ENCODE measurements at places on chromosomes 3 and 15. TPM values are rescaled to one million over a fixed set of nuclear protein-coding genes. Genes with fewer than 3 reads are reported as not detected.

The IGSF10 gene
- not detected for total RNA-seq

The PYGO1 gene
- total RNA-seq = 32.2 TPM

The C3orf62 gene
- 9.2 TPM for total RNA-seq

The CLDN16 gene
- not detected for total RNA-seq

The HGD gene
- 1.2 TPM for total RNA-seq

The SNX22 gene
- 12.9 TPM for total RNA-seq

The MESP1 gene
- 1.2 TPM for total RNA-seq

The MRPL46 gene
- 25.9 TPM for total RNA-seq

The SLC28A2 gene
- not detected for total RNA-seq

The CASR gene
- total RNA-seq = not detected

GRCh38 chr3:146542179-146542578 lies 2.2 kb downstream of the PLSCR1 start:
- H3K27me3 ChIP-seq = no peaks in the 10 kb centered on the region
- no peak for DNase-seq
- H3K4me1 ChIP-seq = peaks cover 25% of the 10 kb centered on the region
- peaks cover 10% of the 10 kb centered on the region for H3K36me3 ChIP-seq

- peaks cover 5% of the 10 kb centered on the region for H3K4me1 ChIP-seq
- no peak overlapping the region for H3K4me3 ChIP-seq
- no peaks in the 10 kb centered on the region for H3K36me3 ChIP-seq
Observed at GRCh38 chr3:154095832-154096421, 25.3 kb upstream of the ARHGEF26 start.

- H3K27ac ChIP-seq = no peak overlapping the region
- no peaks in the 10 kb centered on the region for H3K27me3 ChIP-seq
- H3K36me3 ChIP-seq = no peaks in the 10 kb centered on the region
- H3K4me1 ChIP-seq = no peaks in the 10 kb centered on the region
- DNase-seq = no peak
- no peak overlapping the region for H3K4me3 ChIP-seq
Observed at GRCh38 chr3:72317491-72317890, 530.8 kb downstream of the SHQ1 start.

- no peaks in the 10 kb centered on the region for H3K27me3 ChIP-seq
- DNase-seq = no peak
- peaks cover 4% of the 10 kb centered on the region for H3K36me3 ChIP-seq
- H3K4me1 ChIP-seq = no peaks in the 10 kb centered on the region
Observed at GRCh38 chr3:173501931-173502489, 104.5 kb downstream of the NLGN1 start.

GRCh38 chr3:167318306-167318705 lies 61.8 kb downstream of the ZBBX start:
- no peak for DNase-seq
- H3K36me3 ChIP-seq = no peaks in the 10 kb centered on the region
- H3K27me3 ChIP-seq = no peaks in the 10 kb centered on the region
- H3K4me1 ChIP-seq = no peaks in the 10 kb centered on the region
- H3K4me3 ChIP-seq = no peak overlapping the region

DNA sequence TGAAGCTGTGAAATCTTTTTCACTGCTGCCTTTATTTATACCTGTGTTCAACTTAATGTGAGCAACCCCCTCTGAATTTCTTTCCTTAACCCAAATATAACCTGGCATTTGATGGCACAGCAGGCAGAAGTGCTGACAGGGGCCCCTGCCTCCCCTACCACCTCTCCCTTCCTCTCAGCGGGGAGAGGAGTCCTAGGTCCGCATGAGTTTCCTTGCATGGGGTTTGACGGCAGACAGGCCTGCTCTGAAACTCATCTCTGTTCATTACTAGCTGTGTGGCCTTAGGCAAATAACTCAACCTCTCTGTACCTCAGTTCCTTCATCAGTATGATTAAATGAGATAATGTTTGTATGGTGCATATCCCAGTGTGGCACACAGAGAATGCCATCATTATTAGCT lies 79.7 kb downstream of the SEC22A start:
- no peak for DNase-seq
- H3K36me3 ChIP-seq = no peaks in the 10 kb centered on the region
- no peak overlapping the region for H3K4me3 ChIP-seq

DNA sequence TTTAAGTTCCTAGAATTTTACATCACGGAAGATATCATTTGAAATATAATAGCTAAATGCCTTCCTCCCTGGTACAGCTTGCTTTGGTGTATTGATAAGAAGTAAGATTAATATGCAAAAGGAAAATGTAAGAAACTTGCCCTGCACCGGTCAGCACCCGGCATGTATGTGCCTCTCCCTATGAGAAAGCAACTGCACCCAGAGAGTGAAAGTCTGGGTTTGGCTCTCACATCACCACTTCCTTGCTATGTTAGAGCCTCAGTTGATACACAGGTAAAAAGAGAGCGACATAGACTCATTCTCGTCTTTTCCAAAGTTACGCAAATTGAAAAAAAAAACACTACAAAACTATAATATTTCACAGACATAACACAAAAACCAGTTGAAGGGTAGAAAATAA lies 96.7 kb downstream of the FOXP1 start:
- H3K27me3 ChIP-seq = no peaks in the 10 kb centered on the region
- H3K27ac ChIP-seq = no peak overlapping the region
- peaks cover 11% of the 10 kb centered on the region for H3K36me3 ChIP-seq
- H3K4me3 ChIP-seq = no peak overlapping the region
- DNase-seq = no peak

- no peaks in the 10 kb centered on the region for H3K4me1 ChIP-seq
- H3K36me3 ChIP-seq = no peaks in the 10 kb centered on the region
- no peak for DNase-seq
Observed at GRCh38 chr15:92277776-92278175, 115.9 kb upstream of the ST8SIA2 start.

DNA sequence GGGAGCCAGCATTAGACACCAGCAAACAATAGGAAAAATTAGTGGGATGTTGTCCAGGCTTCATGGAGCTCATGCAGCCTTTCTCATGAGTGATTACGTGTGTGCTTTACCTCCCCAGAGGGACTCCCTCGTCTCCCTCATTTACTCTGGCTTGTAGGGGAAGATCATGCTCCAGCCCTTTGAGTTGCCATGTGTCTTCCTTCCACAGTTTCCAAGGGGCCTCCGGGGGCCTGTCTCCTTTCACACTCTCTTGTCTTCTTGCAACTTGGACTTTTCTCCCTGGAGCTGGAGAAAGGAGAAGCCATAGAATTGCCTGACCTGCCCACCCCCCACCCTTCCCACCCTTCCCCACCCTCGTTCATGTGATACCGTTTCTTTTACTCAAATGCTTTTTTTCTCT lies 98.7 kb downstream of the FAM43A start:
- H3K36me3 ChIP-seq = no peaks in the 10 kb centered on the region
- H3K27me3 ChIP-seq = no peaks in the 10 kb centered on the region
- no peak overlapping the region for H3K27ac ChIP-seq
- no peaks in the 10 kb centered on the region for H3K4me1 ChIP-seq
- no peak for DNase-seq
- no peak overlapping the region for H3K4me3 ChIP-seq

DNA sequence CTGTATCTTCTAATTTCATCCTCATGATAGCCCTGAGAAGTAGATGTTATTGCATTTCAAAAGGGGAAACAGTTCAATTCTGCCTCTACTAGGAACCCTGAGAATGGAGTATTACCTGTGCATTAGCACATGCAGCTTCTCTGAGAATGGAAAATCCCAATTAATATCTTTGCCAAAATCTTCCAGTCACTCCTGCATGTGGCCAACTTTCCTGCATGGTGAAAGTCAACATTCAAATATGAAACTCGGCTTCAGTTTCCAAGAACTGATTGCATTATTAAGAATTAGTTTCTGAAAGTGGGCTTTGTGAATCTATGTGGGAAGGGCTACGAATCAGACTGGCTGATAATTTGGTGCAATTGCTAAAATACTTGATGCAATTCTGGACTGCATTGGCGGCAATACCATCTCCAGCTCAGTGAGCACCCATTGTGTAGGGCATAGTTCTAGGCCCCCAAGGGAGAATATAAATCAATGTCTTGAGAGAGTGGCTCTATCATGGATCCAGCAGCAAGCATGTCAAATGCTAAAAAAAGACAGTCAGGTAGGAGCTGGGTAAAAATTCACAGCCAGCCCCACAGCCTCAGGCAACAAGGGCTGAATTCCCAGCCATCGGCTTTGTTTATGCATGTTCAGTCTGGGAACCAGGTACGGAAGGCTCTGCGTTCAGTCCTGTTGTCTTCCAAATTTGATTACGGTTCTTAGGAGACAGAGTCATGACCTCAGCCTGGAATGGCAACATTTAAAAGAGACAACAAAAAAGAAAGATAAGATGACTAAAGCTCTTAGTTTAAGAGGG lies 18.8 kb upstream of the BCL6 start:
- H3K4me3 ChIP-seq = no peak overlapping the region
- no peaks in the 10 kb centered on the region for H3K36me3 ChIP-seq
- peaks cover 8% of the 10 kb centered on the region for H3K27me3 ChIP-seq

- no peaks in the 10 kb centered on the region for H3K27me3 ChIP-seq
- peak overlapping the region; percentile 97 for H3K4me3 ChIP-seq
- peaks cover 3% of the 10 kb centered on the region for H3K36me3 ChIP-seq
- peak overlapping the region; percentile 53 for H3K27ac ChIP-seq
Observed at GRCh38 chr15:75650908-75651809, 3.4 kb downstream of the SNX33 start.

DNA sequence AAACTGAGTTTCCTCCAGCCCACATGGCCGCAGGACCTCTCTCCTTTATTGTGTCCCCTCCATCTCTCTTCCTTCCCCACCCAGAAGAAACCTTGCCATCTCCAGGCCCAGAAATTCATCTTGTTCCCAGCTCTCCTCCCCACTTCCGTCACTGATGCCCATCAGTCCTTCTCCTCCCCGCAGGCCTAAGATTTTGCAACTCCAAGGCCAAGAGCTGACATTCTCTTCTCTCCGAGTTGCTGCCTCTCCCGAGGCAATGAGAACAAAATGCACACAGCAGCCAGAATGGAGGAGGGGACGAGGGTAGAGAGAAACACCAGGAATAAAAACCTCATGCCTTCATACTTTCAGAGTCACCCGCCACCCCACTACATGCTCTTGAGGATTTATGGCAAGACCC lies 526.5 kb upstream of the PROK2 start:
- no peaks in the 10 kb centered on the region for H3K36me3 ChIP-seq
- H3K4me1 ChIP-seq = peaks cover 15% of the 10 kb centered on the region
- H3K27me3 ChIP-seq = peaks cover 3% of the 10 kb centered on the region

DNA sequence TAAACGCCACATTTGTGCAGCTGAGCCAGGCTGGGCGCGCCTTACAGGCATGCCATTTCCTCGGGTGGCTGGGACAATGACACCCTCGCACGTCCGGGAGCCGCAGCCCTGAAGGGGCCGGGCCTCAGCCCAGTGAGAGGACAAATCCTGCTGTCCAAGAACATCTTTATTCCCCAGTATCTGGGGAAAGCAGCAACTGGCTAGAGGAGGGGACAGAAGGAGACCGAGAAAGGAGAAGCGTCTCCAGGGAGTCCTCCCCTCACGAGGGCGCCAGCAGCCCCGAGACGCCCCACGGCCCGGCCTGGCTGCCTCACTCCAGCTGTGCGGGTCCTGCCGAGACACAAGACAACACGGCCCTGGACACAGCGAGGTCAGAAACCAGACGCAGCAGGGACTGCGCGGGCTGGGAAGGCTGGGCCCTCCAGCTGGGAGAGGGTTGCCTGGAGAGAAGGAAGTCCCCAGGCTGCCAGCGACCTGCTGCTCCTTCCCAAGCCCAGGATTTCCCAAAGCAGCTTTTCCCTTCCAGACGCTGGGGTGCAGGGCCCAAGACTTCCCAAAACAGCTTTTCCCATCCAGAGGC lies 130.2 kb downstream of the CHSY1 start:
- H3K27me3 ChIP-seq = peaks cover 3% of the 10 kb centered on the region
- H3K4me1 ChIP-seq = peaks cover 48% of the 10 kb centered on the region
- H3K36me3 ChIP-seq = no peaks in the 10 kb centered on the region
- H3K27ac ChIP-seq = peak overlapping the region; percentile 57
- no peak overlapping the region for H3K4me3 ChIP-seq
- DNase-seq = peak; percentile 48

- no peak overlapping the region for H3K27ac ChIP-seq
- DNase-seq = no peak
- no peaks in the 10 kb centered on the region for H3K27me3 ChIP-seq
- no peaks in the 10 kb centered on the region for H3K36me3 ChIP-seq
Observed at GRCh38 chr3:177201700-177202397, 4.6 kb upstream of the TBL1XR1 start.

DNA sequence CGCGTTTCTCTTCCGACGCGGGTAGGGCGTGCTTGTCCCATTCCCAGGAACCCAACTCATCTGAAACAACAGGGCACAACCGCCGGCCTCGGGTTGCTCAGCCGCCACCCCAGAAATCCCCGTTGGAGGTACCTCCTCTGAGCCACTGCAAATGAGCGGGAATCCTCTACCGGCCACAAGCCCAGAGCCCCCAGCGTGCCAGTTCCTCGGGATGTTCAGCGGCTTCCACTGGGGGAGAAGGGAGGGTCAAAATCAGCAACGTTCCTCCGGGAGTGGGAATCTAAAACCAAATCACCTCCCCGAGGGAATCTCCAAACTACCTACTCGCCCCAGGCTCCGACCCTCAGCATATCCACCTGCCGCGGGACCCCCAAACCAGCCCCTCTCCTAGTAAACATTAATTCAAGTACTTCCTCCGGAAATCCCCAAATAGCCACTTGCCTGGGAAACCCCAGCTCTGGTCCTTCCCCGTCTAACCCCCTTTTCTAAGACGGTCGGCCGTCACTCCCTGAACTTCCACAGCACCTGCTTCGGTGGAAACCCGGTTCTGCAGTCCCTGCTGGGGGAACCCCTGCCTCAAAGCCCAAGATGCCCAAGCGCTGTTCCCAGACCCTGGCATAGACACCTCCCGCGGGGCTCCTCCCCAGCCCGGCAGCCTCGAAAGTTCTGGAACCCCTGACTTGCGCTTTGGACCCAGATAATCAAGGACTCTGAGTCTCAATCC lies 887 bp downstream of the OXTR start:
- peaks cover 2% of the 10 kb centered on the region for H3K36me3 ChIP-seq
- H3K4me3 ChIP-seq = peak overlapping the region; percentile 74
- peaks cover 32% of the 10 kb centered on the region for H3K4me1 ChIP-seq
- peaks cover 37% of the 10 kb centered on the region for H3K27me3 ChIP-seq
- no peak overlapping the region for H3K27ac ChIP-seq

DNA sequence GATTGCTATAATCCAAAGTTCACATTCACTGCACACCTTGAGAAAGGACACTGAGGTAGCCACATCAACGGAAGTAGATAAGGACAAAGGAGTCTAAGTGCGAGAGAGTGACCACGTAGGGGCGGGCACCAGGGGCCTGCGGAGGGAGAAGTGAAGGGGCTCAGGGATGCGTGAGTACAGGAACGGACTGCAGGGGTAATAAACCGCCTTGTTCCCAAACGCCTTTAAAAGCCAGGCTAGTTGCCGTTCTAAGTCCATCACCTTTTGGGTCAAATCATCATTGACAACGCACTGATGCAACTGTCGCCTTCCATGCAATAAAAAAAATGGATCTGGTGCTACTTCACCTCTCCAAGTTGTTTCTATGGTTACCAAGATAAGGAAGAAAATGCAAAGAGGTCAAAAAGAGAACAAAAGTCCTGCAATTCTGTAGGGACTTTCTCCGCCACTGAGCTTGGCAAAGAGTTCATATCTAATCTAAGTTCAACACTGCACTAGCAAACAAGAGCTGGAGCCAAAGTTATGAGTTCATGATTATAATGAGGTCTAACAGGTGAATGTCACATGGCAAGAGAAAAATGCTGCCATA lies 32.6 kb upstream of the ATP11B start:
- peaks cover 6% of the 10 kb centered on the region for H3K4me1 ChIP-seq
- no peaks in the 10 kb centered on the region for H3K36me3 ChIP-seq
- H3K27ac ChIP-seq = no peak overlapping the region
- H3K27me3 ChIP-seq = peaks cover 7% of the 10 kb centered on the region
- DNase-seq = no peak
